ENCODE measurements at places on chromosomes 4 and X. TPM values are rescaled to one million over a fixed set of nuclear protein-coding genes. Genes with fewer than 3 reads are reported as not detected.

DNA sequence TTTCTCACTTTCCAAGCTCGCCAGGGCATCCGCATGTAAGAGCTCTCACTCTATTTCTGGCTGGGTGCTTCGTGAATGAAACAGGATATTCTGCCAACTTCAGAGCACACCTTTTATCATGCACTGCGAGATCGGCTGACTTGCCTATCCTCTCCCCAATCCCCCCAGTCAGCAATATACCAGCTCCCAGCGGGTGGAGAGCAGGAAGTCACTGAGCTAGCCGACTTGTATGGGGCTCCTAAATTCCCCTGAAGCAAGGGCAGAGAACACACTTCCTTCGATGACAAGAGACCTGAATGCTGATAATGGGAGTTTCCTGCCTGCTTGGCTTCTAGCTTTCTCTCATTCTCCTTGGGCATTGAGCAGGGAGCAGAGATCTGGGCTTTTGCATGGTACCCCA lies 33.8 kb upstream of the MAMLD1 start:
- H3K4me3 ChIP-seq = no peak overlapping the region
- no peak overlapping the region for H3K27ac ChIP-seq
- H3K36me3 ChIP-seq = no peaks in the 10 kb centered on the region
- H3K27me3 ChIP-seq = no peaks in the 10 kb centered on the region
- H3K4me1 ChIP-seq = peaks cover 14% of the 10 kb centered on the region

DNA sequence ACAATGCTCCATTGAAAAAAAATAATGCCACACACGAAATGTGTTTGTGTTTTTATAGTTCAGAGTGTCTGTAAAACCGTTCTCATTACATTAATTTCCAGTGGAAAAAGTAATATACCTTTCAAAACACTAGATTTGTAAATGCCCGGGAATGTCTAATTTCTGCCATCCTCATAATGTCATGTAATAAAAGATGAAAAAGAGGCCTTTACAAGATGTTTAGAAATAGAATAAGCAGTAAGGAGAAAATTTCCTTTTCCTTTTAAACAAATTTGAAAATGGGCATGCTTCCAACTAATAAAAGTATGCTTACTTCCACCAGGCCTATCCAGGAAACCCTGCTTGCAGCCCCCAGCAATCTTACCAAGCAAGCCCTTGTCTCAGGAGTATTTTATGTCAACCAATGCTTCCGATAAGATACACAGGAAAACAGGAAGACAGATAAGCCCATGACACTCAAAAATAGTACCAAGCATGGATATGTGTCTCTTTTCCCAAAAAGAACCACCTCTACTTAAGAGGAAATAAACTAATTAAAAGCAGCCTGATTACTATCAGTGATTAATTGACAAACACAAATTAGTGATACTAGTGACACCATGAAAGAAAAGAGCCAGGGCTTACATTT lies 894.7 kb upstream of the INTU start:
- no peak overlapping the region for H3K27ac ChIP-seq
- H3K4me3 ChIP-seq = no peak overlapping the region
- no peaks in the 10 kb centered on the region for H3K27me3 ChIP-seq
- no peaks in the 10 kb centered on the region for H3K36me3 ChIP-seq
- H3K4me1 ChIP-seq = peaks cover 15% of the 10 kb centered on the region

- peaks cover 1% of the 10 kb centered on the region for H3K27me3 ChIP-seq
- no peak for DNase-seq
- H3K4me1 ChIP-seq = no peaks in the 10 kb centered on the region
- no peak overlapping the region for H3K4me3 ChIP-seq
These were observed 89.2 kb downstream of the DACH2 start for GRCh38 chrX:86237482-86237881.

- no peaks in the 10 kb centered on the region for H3K36me3 ChIP-seq
- DNase-seq = no peak
- no peak overlapping the region for H3K27ac ChIP-seq
- H3K4me1 ChIP-seq = peaks cover 4% of the 10 kb centered on the region
- no peak overlapping the region for H3K4me3 ChIP-seq
These were observed 140.3 kb upstream of the PGRMC2 start for GRCh38 chr4:128427832-128428366.

DNA sequence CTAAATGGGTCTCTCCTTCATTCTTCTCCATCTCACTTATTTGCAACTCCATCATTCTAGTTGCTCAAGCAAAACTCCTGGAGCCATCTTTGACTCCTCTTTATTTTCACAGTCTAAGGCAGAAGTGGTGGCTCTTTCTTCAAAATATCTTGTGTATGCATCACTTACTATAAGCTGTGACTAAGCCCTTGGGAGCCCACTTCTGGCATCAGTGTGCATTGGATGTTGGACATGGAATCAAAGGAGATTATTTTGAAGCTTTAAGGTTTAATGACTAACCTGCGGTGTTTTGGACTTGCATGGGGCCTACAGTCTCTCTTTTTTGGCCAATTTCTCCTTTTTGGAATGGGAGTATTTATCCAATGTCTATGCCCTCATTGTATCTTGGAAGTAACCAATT lies 276.8 kb downstream of the SPOCK3 start:
- H3K36me3 ChIP-seq = no peaks in the 10 kb centered on the region
- DNase-seq = no peak
- H3K4me3 ChIP-seq = no peak overlapping the region
- H3K4me1 ChIP-seq = no peaks in the 10 kb centered on the region

GRCh38 chr4:105677709-105678108 lies 30.8 kb downstream of the INTS12 start:
- H3K27ac ChIP-seq = no peak overlapping the region
- no peaks in the 10 kb centered on the region for H3K27me3 ChIP-seq
- peaks cover 7% of the 10 kb centered on the region for H3K4me1 ChIP-seq
- no peak for DNase-seq
- H3K36me3 ChIP-seq = no peaks in the 10 kb centered on the region
- no peak overlapping the region for H3K4me3 ChIP-seq

- no peaks in the 10 kb centered on the region for H3K36me3 ChIP-seq
- no peak overlapping the region for H3K27ac ChIP-seq
- H3K4me1 ChIP-seq = no peaks in the 10 kb centered on the region
- no peak overlapping the region for H3K4me3 ChIP-seq
- no peaks in the 10 kb centered on the region for H3K27me3 ChIP-seq
These were observed 398.2 kb upstream of the DIPK2B start for GRCh38 chrX:45598861-45599260.

DNA sequence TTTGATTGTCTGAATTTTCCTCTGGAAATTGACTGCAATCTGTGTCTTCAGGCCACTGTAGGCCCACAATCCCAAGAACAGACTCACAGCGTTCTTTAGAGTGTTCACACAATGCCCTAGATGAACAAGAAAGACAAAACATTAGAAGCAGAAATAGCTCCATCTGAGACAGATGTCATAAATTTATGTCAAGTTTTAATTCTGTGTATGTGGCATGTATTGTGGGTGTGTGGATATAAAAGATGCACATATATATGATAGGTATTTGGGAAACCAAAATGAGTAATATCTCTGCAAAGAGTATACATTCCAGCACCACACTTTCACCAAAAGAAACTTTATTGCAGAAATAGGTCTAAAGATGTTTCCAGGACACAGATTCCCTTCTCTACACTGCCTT lies 176.1 kb downstream of the CORIN start:
- H3K27ac ChIP-seq = no peak overlapping the region
- H3K4me3 ChIP-seq = no peak overlapping the region

SPATA4 gene
- not detected for total RNA-seq

NPNT gene
- total RNA-seq = not detected

GAGE12E gene
- not detected for total RNA-seq

AASDH gene
- 9.6 TPM for total RNA-seq

Measured in endothelial cell (in vitro differentiated cells).